PC-3 (cell line): ENCODE measurements at places on chromosomes 2 and 18. TPM values are rescaled to one million over a fixed set of nuclear protein-coding genes. Genes with fewer than 3 reads are reported as not detected.

The KIF3C gene
- 12.8 and 20.1 TPM in 2 replicates for total RNA-seq

The ASB18 gene
- total RNA-seq: 0.15 TPM in 1 of 2 replicates, not detected in the other

The SCN2A gene
- 0.07 and 0.46 TPM in 2 replicates for total RNA-seq

DNA sequence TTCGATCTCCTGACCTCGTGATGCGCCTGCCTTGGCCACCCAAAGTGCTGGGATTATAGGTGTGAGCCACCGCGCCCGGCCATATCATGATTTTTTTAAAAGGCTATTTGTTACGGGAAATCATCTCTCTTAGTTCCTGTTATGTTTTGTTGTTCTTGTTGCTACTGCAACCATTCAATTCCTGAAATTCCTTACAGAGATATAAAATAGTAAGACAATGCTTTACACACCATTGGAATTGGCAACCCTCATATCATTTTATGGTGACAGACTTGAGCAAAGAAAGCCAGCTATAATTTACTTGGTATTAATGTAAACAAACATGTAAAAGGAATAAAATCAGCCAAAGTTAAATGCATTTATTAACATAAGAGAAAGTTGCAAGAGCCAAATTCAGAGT, 163.0 kb downstream of the FIGN start:
- no peaks in the 10 kb centered on the region for H3K36me3 ChIP-seq
- no peak for DNase-seq
- no peaks in the 10 kb centered on the region for H3K4me1 ChIP-seq
- H3K27ac ChIP-seq: no peak overlapping the region
- H3K27me3 ChIP-seq: no peaks in the 10 kb centered on the region

DNA sequence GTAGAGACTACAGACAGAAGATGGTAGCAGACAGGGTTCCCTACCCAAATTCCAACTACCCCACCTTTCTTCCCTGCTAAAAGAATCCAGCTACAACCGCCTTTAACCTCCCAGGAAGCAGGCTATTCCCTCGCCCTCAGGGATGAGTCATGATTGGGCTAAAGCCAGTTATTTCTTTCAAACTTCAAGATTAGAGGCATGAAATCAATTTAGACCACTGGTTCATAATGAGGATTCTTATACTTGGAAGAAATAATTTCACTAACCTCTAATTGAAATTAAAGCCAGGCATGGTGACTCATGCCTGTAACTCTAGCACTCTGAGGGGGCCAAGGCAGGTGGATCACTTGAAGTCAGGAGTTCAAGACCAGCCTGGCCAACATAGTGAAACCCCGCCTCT, 20.0 kb downstream of the TRIP12 start:
- peak; percentile 84 for DNase-seq
- no peaks in the 10 kb centered on the region for H3K27me3 ChIP-seq
- peaks cover 7% of the 10 kb centered on the region for H3K36me3 ChIP-seq
- peak overlapping the region; percentile 16 for H3K27ac ChIP-seq
- H3K4me1 ChIP-seq: peaks cover 13% of the 10 kb centered on the region
- H3K4me3 ChIP-seq: no peak overlapping the region
